ENCODE measurements at places on chromosomes 4 and X.

- no peak for DNase-seq
Measured at GRCh38 chr4:54390670-54391069, 161.6 kb downstream of the PDGFRA start.

DNA sequence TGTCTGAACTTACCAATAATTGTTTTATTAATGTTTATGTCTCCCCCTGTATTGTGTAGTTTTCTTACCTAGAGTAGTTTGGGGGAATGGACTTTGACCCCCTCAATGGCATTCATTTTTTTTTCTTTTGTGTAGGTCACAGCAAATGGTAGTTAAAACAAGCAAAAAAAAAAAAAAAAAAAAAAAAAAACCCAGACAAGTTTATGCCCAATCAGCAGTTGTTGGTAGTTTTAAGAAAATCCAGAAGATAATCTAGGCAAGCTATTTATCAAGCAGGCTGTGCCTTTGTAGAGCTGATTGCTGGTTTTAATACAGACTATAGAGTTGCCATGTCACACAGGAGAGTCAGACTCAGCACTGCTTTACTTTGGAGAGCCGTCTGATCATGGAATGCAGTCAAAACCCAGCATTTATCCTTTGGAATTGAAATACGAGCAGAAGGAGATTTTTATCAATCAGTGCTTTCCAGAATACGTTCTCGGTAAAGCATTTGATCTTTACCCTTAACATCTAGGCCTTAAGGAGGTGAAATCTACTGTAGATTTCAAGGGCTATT lies 16.6 kb downstream of the DCUN1D4 start:
- DNase-seq = no peak

DNA sequence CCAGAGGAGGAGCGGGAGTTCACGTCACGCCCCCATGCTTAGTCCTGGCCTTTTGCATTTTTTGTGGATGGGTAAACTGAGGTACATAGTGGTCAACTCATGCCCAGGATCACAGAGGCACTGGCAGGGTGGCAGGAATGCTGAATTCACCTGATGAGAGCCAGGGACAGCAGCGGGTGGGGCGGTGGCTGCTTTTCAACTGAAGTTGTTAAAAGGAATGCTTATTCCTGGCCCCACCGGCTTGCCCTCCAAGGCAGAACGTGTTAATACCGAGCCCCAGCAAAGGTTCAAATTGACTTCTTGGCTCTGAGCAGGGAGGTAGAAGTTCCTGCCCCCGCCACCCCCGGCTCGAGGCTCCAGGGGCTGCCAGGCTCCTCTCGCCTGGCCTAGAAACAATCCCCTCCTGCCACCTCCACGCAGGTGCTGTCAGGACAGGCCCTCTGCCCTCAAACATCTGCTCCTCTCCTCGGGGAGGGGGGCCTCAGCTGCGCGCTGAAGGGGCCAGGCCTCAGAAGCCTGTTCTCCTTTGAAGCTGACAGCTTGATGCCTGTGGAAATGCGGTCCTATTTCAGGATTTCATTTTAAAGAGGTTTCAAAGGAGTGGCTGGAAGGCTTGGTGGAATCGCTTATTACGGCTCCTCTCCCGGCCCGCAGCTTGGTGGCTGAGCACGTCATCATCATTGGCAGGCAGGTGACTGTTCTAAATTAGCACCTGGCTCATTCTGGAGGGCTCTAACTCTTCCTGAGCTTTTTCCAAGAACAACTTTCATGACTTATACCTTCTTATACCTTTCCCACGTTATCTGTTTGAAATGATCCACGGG lies 93.0 kb downstream of the PHKA2 start:
- DNase-seq = no peak

DNA sequence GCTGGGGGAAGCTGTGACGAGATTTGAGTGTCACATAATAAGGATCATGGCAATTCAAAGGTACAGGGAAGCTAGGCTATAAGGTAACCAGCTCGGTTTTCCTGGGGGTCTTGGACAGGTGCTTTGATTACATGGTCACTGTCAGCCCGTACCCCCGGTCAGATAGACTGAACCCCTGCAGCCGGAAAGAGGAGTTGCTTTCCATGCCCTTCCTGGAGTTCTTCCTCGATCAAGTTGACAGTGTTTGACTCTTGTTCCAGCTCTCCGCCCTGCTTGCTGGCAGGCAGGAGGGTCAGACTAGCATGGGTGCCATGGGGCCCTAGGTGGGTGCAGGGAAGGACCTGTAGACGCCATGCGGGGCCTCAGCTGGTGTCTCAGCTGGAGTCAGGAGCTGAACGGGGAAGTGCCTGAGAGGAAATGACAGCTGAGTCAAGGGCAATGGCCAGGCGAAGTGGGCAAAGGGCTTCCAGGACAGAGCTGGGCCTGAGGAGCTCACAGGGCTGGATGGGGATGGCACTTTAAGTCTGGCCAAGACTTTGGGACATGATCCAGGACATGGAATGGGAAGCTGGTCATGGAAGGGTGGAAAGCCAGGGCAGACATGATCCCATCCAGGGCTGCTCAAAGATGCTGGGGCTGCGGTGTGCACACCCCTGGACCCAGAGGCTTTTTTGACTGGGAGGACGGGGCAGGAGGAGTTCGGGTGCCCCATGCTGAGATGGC lies 1.6 kb downstream of the TMEM187 start:
- no peak for DNase-seq

DNA sequence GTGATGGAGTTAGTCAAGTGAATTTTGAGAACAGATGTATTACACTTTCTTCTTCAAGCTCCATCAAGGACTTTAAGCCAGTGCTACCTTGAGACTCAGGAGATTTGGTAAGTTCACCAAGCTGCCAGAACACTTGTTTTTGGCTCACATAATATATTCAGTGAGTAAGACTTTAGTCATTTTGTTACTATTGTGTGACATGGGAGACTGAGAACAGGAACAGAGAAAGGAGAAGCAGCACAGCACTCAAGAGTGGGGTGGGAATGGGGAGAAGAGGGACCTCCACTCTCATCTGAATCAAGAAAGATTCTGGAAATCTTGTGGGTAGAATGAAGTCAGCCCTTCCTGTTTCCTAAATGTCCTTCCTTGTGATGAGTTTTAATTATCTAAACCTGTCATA lies 87.3 kb upstream of the TET2 start:
- DNase-seq = no peak

- no peak for DNase-seq
Measured at GRCh38 chr4:1365271-1366178, 18.5 kb downstream of the UVSSA start.

DNA sequence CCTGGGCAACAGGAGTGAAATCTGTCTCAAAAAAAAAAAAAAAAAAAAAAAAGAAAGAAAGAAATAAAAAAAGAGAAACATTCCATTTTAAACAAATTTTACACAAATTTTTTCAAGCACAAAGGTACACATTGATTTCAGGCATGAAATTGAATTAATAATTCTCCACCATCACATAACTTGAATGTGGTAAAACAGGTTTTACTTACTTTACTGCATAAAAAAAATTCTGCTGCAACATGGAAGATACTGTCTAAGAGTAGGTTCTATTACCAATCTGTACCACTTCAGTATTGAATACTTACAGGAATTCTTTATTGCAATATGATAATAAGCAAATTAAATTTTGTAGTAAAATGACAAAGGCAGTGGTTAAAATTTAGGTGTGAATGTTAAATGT lies 271.6 kb upstream of the ARSJ start:
- no peak for DNase-seq

GRCh38 chrX:101395789-101396188 lies 5.0 kb downstream of the RPL36A start:
- no peak for DNase-seq

DNA sequence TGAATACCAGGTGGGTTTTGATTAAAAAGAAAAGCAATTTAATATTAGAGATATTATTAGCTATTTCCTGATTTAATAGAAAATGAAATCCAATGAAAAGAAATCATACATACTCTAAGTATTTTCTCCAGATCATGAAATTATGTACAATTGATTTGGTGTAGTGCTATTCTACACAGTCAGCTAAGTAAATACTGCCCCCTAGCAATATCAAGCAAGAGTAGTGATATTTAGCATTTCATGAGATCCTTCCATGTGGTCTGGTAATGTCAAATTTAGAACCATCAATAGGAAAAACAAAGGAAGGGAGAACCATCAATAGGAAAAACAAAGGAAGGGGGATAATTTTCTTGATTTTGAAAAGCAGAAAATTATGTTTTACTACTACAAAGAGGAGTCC lies 114.6 kb downstream of the TBCK start:
- DNase-seq = no peak

- DNase-seq = no peak
Measured at GRCh38 chr4:77963004-77963403, 94.1 kb upstream of the FRAS1 start.

GRCh38 chr4:102316585-102316984 lies 28.7 kb downstream of the SLC39A8 start:
- no peak for DNase-seq

- no peak for DNase-seq
Measured at GRCh38 chr4:22695029-22695428, 2.3 kb downstream of the GBA3 start.

- no peak for DNase-seq
Measured at GRCh38 chrX:25007059-25008053, 8.4 kb downstream of the ARX start.

DNA sequence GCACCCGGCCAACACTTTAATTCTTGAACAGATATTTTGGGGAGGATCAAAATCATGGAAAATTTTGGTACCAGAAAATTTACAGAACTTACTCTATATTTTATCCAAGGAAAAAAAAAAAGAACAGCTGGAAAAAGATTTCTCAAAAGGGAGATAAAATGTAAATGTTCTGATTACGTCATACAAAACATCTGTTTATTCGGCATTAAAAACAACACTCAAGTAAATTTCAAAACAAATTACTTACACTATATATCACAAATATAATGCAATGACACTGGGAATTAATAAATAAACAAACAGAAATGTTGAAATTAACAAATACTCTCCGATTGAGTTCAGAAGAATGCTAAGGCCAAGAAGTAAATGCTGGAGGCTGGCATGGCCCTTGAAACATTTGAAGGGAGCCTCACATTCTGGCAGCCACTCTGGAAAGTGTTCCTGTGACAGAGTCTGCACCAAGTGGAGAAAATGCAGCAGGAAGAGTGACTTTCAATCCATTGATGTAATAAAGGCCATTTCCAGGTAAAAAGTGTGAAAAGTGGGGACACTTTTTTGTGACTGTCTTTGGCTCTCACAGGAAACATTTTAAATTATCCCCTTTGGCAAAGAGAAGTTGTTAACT lies 486.0 kb upstream of the CTSO start:
- DNase-seq = no peak

DNA sequence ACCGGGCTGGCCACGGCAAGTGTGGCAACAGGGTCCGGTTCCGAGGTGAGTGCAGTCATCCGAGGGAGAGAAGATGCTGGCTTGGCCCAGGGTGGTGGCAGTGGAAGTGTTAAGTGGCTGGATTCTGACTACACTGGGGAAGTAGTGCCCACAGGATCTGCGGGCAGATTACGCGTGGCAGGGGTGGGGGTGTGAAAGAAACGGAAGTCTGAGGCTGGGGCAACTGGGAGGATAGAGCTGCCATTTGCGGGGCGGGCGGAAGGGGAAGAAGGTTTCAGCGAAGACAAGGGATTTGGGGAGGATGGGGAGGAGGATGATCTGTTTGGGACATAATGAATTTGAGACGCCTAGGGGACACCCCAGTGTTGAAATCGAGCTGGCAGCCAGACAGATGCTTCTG lies 5.3 kb downstream of the RS1 start:
- no peak for DNase-seq

- no peak for DNase-seq
Measured at GRCh38 chr4:6191448-6192130, 8.8 kb downstream of the JAKMIP1 start.

GRCh38 chr4:110128472-110128919 lies 69.9 kb downstream of the ELOVL6 start:
- DNase-seq = no peak

DNA sequence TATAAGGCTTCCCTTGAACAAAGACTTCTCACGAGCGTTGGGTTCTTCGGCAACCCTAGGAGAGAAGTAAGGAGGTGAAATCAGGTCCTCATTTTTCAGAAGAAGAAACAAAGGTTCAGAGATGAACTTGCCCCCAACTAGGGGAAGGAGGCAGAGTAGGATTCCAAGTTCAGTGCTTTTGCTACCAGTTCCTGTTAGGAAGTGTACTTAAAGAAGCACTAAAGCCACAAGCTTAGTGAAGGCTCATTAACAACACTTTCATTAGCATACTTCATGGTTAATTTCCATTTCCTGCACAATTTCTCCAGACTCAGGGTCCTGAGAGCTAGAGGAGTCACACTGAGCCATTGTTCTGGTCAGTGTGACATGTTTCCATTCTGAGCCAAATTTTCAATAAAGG lies 52.1 kb downstream of the VSIG4 start:
- DNase-seq = no peak

GRCh38 chr4:138452826-138453225 lies 210.7 kb upstream of the SLC7A11 start:
- DNase-seq = no peak

DNA sequence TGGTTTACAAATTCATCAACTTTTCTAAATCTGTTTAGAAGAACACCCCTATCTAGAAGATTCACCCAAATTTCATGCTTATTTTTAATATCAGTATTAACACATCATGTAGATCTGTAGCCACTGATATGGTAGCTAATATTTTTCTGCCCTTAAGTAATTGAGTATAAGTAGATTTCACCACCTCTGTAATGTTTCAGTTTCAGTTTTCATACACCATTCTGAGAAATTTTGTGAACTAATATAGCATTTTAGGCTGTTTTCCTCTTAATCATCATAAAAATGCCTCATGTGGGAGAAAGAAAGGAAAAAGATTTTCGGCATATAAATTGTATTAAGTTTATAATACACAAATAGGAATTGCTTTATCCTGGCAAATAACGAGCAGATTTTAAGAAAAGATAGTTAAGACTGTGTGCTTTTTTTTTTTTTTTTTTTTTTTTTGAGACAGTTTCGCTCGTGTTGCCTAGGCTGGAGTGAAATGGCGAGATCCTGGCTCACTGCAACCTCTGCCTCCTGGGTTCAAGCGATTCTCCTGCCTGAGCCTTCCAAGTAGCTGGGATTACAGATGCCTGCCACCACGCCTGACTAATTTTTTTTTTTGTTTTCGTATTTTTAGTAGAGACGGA lies 21.4 kb upstream of the RBPJ start:
- no peak for DNase-seq

GRCh38 chrX:110444996-110445395 lies 86.3 kb downstream of the RTL9 start:
- no peak for DNase-seq

DNA sequence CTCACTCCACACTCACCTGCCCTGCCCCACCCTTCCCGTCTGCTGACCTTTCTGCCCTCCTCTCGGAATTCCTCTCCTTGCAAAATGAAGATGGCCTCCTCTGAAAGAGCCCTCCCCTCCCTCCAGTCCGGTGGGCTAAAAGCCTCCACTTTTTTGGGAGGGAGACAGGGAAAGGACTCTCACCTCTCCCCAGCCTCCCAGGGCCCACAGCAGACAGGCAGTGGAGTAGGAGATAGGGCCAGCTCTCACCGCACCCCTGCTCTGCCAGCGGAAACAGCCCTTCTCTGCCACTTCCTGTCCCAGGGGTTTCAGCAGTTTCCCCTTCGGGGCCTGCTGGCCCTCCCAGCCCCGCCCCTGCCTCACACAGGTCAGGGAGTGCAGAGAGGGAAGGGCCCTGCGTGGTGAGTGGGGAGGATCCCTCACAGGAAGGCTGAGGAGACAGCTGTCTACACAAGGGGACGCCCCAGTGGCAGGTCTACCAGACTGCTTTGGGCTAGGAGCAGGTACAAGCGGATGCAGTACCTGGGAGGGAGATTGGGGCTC lies 18.2 kb downstream of the ELF4 start:
- peak; percentile 56 for DNase-seq

GRCh38 chr4:82458729-82459128 lies 28.3 kb downstream of the ENOPH1 start:
- no peak for DNase-seq

Measured in activated B cell treated with CpG ODN at 0.5 μM for 24 hours (primary cell).